ENCODE measurements at places on chromosomes 6 and 20.

- peak; percentile 17 for DNase-seq
These were observed 79.8 kb downstream of the PRDM1 start for GRCh38 chr6:106165885-106166485.

GRCh38 chr6:108937170-108937569 lies 88.9 kb downstream of the ARMC2 start:
- DNase-seq, result no peak

- DNase-seq, result no peak
These were observed 32.0 kb downstream of the KIAA0319 start for GRCh38 chr6:24614043-24614420.

- DNase-seq, result no peak
These were observed 124.5 kb upstream of the GJE1 start for GRCh38 chr6:142008016-142008735.

DNA sequence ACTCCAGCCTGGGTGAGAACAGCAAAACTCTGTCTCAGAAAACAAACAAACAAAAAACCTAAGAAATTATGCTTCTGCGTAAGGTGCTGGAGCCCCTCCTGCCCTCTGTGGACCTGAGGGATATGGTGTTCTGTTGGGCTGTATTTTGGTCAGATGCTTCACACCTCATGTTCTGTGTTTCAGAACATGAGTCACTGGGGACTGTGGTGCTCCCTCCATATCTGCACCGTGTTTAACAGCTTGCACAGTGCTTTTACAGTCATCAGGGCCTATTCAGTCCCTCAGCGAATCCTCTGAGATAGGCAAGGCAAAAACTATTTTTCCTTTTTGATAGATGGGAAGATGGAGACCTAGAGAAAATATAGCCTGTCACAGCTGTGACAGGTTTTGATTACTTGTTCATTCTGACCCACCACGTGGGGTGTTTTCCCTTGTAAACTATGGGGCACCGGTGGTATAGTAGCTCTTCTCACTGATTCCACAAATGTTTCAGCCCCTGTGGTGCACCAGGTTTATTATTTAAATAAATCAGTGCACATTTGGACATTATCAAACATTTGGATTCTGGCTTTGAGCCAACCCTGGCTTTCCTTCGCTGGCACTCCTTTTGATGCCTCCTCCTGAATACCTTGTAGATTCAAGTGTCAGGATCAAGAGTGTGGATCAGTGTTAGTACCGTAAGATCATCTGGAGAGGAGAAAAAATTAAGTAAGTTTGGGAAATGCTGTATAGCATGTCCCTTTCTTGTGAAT lies 9.6 kb downstream of the TTPAL start:
- DNase-seq, result no peak

- no peak for DNase-seq
These were observed 67.3 kb downstream of the LY86 start for GRCh38 chr6:6655805-6656251.

DNA sequence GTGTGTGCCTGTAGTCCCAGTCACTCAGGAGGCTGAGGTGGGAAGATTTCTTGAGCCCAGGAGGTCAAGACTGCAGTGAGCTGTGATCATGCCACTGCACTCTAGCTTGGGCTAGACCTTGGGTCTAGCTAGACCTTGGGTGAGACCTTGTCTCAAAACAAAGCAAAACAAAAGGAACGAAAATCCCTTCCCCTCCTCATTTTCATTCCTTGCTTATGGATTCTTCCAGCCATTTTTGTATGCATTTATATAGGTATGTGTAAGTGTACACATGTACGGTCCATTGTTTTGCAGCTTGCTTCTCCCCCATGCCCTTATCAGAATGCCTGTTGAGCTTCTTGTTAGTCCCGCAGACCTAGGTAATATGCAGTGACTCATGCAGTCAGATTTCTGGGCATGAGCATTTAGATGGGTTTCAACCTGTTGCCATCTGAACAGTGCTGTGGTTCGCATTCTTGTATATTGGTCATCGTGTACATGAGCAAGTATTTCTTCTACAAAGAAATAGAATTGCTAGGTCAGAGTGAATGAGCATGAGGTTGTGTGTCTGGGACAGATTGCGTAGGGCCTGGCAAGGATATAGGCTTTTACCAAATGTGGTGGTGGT lies 73.2 kb downstream of the ATRN start:
- no peak for DNase-seq

GRCh38 chr20:43863330-43863729 lies 51.3 kb upstream of the TOX2 start:
- DNase-seq, result no peak

DNA sequence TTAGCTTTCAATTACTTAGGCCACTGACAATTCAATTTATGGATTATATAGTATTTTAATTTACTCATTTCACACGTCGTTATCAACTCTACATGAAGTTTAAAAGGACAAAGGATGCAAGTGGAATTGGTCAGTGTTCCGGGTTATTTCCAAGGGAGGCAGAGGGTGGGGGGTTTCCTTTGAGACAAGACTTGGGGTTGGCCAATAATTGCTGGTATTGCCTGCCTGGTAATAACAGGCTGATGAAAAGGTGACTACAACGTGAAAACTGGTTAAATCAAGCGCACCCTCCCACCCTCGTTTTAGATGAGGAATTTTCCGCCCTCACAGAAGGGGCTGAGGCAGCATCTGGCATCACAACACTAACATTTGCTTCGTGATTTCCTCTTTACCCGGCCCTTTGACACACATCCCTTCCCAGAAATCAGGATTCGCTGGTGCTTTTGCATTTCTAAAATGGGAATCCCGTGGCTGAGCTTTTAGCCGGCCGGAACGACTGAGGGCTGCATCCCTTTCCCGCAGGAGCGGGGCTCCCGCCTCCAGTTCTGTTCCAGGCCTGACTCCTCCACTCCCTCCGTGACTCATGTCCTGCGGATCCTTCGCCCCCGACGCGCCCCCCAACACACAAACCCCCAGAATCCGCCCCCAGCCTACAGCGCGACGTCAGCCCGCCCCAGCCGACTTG lies 999 bp upstream of the PIM1 start:
- peak; percentile 57 for DNase-seq

DNA sequence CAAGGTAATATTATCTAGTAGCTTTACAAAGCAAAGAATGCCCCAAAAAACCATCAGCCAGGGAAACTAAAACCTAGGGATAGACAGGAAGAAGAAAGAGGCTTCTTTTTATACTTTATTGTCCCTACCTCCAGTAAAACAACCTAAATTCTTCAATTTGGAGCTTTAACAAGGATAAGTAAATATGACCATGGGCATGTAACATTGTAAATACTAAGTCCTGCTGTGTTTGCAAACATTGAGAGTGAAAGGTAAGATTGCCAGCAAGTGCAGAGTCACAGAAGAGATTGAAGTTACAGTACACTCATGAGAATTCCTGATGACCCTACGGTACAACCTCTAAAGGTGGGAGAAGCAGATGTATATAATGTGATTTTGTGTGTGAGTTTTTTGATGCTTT lies 117.2 kb downstream of the FOXO3 start:
- DNase-seq, result no peak

- no peak for DNase-seq
These were observed 4.6 kb downstream of the SLC29A1 start for GRCh38 chr6:44228031-44228430.

DNA sequence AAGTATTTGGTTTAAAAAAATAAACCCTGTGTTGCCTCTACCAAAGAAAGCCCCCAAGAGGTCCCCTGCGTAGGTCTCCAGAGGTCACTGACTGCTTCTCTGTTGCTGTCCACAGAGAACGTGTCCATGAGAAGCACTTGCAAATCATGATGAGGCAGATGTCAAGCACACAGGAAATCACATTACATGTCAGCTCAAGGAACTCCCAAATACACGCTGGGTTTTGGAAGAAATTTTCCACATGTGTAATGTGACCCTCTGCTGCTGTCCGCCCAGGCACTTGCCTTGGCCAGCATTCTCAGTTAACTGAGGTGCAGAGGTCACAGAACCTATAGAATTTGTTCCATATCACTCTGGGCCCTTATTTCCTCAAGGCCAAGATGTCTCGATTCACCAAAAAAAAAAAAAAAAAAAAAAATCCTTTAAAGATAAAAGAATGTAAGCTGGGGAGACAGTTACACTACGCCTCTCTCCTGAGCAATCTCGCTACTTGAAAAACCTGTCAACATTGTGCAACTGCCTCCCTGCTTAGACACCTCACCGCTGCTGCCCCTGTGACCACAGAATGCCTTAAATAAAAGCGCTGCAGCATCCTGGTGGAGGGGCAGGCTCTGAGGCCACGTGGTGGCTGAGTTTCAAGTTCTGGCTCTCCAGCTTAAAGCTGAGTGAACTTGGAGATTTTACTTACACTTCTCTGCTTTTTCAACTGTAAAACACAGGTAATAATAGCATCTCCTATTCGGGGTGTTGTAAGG lies 42.3 kb downstream of the SLC22A23 start:
- DNase-seq, result peak; percentile 1

DNA sequence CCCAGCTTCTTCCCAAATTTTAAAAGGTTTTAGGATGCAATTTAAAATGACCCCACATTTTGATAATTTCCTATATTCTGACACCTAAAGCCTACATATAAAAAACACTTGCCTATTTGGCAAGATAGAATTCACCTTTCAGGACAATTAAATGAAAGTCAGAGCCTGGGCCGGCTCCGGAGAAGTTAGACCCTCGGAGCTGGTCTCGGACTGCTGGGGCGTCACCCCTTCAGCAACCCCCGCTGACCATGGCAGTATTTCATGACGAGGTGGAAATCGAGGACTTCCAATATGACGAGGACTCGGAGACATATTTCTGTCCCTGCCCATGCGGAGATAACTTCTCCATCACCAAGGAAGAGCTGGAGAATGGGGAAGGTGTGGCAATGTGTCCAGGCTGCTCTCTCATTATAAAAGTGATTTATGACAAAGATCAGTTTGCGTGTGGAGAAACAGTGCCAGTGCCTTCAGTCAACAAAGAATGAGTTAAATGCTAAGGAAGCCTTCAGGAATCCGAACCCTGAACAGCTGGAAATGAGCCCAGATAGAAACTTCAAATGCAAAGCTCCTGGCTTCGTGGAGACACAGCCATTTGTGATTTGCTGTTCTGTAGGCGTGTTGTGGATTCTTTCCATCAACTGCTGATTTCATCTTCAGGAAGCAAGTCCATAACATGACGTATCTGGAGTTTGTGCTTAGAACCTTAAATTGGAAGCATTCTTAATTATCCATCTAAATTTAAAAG lies 16.0 kb downstream of the TCFL5 start:
- DNase-seq, result no peak

GRCh38 chr6:43860285-43860684 lies 90.3 kb downstream of the VEGFA start:
- peak; percentile 24 for DNase-seq

DNA sequence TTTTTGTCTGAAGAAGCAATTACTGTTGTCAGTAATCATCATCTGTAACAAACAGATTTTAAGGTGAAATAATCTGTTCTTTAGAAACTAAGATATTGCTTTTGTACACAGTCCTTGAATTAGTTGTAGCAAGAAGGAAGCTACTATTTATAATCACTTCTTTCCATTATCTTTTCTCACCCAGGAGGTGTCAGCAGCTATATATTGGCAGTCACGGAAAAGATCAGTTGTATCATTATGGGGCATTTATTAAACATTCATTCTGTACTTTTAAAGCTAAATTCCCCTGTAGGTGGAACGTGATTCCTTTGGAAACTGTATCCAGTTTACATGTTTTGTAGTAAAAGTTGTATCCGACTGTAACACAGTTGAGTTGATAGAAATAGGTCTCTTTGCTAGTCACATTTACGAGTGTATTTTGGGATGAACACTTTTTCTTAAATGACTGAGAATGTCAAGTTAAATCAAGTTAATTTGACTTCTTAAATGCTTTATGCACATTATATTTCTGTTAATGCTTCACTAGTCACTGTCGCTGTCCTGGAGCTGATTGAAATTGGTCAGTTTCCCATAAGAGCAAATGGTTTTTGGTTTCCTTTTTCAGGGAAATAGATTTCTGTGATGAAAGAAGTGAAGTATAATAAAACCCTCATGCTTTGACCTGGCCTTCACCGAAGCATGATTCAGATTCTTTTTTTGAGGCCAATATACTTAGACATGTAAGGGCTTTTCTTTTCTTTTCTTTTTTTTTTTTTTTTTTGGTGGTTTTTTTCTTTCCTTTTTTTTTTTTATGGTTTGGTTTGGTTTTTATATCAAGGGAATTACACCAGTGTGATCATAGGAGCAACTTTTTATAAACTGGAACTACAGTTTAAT lies 5.1 kb downstream of the QKI start:
- DNase-seq, result no peak

- DNase-seq, result no peak
These were observed 90.9 kb downstream of the PRND start for GRCh38 chr20:4812641-4813075.

GRCh38 chr6:22108199-22108598 lies 188.6 kb downstream of the PRL start:
- no peak for DNase-seq

DNA sequence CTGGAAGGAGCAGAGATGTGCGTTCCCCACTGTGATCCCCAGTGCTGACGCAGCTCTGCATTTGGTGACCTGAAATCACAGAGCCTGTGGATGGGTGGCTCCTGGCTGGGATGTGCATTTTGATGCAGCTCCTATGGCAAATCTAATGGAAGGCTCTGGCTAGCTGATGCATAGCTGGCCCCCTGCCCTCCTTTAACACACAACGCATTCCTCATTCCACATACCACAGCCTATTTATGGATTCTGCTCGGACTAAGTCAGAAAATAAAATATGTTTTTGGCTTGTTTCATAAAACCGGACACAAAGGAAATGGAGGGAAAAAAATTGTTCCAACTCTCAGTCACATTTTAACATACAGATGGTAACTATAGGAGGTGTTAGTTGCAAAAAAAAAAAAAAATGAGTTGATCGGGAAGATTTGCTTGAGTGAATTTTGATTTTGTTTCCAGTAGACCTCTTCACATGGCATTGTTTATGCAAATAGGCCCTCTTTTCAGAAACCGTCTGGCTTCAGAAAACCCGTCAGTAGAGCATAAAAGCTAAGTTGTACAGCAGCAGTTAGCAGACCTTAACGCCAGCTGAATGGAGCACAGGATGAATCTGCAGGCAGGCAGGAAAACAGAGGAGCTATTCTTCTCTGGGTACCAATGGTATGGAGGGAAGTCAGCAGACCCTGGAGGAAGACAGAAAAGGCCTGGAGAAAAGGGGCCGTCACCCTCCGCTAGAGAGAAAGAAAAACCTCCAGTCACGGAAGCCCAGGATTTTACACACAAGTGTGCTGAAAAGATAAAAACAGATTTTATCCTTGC lies 215.4 kb downstream of the HDGFL1 start:
- DNase-seq, result peak; percentile 53

DNA sequence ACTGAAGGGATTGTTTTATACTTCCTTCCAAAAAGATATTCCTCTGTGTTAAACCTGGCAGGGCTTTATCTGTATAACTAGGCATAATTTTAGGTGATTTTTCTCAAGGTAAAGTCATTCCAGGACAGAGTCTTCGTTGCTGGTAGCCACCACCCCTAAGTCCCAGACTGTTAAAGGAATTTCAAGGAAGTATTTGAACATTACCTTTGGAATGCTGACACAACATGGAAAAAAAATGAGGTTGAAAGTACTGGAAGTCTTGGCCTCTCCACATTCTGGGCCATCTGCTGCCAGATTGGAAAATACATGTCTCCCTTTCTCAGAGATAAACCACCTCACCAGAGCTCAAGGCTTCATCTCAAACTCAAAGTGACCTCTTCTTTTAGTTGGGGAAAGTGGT lies 27.0 kb upstream of the ETV7 start:
- DNase-seq, result no peak
